Urinary bladder (tissue), 4 donors: ENCODE measurements at places on chromosomes 4 and X.

DNA sequence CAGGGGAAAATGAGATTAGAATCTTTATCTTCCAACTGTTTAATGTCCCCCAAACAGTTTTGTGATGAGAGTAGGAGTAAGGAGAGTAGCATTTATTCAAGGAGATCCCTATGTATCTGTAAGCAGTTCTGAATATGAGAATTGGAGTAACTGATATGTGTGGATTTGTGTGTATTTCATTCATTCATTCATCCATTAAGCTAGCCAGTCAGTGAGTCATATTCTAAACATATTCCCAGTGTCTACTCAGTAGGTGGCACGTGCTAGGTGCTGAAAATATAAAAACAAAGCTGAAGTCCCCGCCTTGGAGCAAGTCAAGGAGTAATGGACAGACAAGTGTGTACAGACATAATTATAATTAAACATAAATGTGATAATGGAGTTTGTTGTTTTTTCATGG lies 12.4 kb upstream of the STX18 start:
- no peak for DNase-seq

DNA sequence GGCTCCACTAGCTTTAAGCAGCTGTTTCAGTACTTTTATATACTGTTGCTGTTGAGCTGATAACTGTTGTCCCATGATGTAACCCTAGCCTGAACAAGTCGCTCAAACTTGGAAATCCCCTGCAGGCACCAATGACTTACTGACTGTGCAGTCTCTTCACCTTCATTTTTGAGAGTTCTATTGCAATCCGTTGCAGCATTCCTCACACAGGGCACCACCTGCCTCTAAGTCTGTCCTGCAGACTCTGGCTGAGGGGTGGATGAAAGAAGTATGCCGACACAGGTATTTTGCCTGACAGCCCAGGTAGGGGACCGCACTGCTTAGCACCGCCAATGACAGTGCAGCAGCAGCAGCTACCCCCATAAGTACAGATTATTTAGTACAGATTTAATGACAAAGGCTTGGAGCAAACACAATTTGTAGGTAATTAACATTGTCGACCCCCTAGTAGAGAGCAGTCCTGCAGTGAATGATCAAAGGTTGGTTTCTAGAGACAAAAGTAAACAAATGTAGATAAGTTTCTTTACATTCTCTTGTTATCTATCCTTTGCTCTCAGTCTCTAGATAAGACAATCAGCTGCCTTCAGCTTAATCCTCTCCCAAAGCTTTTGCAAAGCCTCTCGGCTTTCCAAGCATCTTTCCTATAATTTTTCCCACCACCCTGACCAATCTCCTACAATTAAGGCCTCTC lies 205.0 kb downstream of the PABPC4L start:
- no peak for DNase-seq

DNA sequence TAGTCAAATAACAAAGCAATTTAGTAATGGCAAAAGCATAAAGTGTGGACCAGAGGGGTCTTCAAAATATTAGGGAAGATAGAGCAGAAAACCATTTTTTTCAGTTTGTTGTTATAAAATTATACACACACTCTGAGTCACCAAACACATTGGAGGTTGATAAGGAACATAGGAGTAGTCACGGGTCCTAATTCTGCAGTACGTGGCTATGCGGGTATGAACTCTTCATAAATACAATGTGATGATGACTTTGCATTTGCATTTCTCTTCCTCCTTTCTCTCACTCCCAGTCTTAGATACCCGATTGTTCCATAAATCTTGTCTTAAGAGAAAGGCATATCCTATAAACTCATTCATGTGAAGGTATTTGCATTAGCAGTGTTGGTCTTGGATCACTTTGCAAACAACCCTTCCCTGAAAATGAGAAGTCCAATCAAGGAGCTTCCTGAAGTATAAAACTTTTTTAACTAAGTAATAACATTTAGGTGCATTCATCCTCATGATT lies 223.6 kb downstream of the PALLD start:
- DNase-seq = no peak

- DNase-seq = no peak
Observed at GRCh38 chrX:38232079-38232686, 11.5 kb upstream of the SRPX start.

DNA sequence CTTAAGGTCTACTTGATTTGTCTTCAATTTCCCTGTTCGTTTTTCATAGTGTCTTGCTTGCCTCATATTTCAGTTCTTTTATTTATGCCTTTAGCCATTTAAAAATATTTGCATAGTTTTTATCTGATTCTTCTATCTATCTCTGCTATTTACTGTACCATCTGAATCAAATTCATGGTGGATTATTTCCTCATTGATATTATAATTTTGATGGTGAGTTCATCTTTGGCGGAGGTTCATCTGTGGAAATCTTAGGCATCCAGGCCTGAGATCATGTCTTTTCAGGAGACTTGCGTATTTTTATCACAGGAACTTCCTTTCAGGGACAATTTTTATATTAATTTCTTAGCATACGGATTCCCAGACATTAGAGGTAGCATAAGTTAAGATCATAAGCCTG lies 275.2 kb downstream of the STPG2 start:
- no peak for DNase-seq

DNA sequence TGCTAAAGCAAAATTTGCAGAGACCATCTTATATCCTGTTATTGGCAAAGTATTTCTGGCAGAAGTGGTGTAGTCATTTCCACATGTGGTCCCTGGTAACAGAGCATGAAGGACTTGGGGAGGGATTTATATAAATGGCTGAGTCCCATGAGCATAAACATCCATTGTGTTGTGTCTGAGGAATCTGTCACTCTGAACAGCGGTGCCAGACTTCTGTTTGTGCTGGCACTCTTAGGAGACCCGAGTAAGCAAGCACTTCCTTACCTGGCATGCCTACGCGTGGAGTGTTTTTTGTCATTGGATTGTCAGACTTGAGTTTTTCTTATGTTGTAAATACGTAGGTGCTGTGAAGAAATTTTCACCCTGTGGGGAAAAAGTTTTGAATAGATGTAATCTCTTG lies 285.9 kb downstream of the ARHGAP10 start:
- DNase-seq = no peak

- DNase-seq = no peak
Observed at GRCh38 chr4:33061727-33062126, 2341.6 kb downstream of the PCDH7 start.

DNA sequence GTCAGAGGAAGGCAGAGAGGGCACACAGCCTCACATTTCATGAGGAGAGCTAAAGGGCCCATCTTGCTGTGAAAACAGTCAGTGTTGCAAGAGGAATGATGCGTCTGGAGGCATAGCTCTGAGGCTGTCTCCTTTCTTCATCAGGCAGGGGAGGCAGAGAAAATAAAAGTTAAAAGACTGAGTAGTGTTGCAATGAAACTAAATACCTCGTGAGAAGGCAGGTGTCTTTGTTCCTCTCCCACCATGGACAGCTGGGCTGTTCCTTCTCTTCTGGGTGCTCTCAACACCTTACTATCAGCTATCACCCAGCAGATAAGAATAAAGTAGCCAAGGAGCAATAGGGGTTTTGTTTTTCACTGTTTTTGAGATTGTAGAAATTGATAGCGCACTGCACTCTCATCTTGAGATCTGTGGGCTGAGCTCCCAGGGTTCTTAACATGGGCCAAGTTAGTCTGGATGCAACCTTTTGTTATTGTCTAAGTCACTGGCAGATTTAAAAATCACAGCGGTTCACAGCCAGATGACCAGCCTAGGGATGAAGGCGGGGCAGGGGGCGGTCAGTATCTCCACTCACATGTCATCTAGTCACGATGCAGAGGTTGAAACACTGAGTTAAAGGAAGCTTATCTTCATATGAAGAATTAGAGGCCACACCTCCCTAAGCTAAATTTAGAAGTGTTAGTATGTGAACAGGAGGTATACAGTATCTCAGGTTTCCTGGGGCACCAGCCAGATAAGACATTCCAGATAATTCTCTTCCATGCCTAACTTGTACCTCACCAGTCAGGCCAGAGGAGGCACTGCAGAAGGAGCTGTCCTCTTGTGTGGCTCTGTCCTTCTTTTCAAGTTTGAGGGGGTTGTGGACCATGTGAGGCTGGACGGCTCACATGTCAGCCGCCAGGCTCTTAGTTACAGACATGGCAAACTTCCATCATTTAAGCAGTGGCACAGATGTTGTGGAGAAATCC lies 36.9 kb downstream of the PARM1 start:
- no peak for DNase-seq

GRCh38 chrX:139924696-139925095 lies 8.2 kb downstream of the ATP11C start:
- DNase-seq = no peak

DNA sequence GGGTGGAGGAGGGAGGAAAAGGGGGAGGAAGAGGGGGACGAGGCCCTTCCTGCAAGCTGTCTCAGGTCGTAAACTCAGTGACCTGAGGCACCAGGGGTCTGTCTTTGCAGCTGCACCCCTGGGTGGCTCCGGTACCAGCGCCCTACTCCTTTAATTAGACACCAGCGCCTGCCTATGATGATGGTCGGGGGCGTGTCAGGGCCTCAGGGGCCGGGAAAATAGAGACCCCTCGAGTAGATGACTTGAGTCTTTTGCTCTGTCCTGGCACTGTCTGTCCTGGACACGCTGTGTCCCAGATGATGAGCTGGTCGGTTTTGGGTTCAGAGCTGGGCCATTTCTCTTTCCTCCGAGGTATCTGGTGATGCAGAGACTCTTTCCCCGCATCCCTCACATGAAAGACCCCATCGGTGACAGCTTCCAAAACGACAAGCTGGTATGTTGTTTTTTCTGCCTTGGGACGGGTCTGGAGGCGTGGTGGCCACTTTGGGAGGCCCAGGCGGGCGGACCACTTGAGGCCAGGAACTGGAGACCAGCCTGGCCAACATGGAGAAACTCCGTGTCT lies 11.2 kb downstream of the SLC25A6 start:
- no peak for DNase-seq
